RPMI7951 (cell line): ENCODE measurements at places on chromosomes 11 and 22.

DNA sequence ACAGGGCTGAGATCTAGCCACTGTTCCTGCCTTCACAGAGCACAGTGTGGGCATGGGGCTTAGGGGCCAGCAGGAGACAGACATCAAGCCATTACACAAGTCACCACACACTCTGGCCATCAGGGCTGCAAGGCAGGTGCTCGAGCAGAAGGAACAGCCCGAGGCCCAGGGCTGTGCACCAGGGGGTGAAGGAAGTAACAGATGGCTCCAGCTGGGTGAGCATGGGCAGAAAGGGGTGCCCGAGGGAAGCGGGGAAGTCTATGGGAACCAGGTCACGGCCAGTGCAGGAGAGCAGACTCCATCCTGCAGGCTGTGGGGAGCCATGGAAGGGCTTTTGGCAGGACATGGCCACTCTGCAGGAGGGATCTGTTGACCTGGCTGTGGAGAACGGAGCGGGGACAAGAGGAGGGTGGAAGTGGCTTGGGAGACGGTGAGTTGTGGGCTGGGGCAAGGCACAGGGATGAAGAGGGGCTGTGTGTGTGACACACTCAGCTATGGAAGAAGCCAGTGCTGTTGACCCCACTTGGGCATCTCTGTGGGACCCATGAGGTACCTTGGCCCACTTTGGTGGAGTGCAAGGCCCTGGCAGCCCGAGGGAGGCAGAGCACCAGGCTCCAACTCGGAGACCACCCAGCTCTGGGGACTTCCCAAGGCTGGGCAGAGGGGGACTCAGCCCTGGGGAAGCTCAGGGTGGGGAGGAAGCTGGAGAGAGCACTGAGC lies 3.6 kb downstream of the C11orf68 start:
- peak; percentile 95 for DNase-seq

- no peak for DNase-seq
Measured at GRCh38 chr11:1834062-1834610, 654 bp upstream of the SYT8 start.

DNA sequence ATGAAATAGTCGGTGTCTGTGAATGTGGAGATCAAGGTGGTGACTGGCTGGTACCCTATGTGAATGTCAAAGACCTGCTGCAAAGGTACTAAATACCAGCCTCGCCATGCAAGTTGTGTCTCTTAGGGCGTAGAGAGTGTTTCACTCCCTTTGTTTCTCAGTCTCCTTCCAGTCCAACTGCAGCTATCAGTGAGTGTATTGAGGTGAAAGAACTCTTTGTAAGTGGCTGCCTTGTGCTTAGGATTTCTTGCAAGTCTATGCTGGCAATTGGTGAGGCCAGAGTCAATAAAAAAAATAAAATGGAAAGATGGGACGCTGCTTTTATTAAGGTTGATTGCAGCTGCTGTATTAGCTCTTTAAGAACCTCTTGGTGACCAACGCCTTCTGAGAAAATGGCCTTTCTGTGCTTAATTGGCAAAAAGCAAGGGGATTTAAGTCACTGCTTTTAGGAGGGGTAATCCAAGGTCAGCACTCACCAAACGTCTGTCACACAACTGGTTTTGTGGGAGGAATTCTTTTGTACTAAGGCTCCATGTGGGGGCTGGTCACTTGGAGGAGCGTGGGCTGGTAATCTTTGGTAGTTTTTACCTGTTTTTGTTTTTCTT lies 95.1 kb downstream of the PARVA start:
- DNase-seq: no peak

- peak; percentile 33 for DNase-seq
Measured at GRCh38 chr22:38088629-38089473, 4.9 kb upstream of the SLC16A8 start.

GRCh38 chr11:9573052-9573774 lies at the start of gene WEE1:
Gene WEE1, plus strand, starts transcription at chr11:9573670. Its CDS starts 264 bp downstream, at chr11:9573934.
- DNase-seq: peak; percentile 97

- DNase-seq: no peak
Measured at GRCh38 chr11:20034941-20035340, 125.3 kb downstream of the DBX1 start.

DNA sequence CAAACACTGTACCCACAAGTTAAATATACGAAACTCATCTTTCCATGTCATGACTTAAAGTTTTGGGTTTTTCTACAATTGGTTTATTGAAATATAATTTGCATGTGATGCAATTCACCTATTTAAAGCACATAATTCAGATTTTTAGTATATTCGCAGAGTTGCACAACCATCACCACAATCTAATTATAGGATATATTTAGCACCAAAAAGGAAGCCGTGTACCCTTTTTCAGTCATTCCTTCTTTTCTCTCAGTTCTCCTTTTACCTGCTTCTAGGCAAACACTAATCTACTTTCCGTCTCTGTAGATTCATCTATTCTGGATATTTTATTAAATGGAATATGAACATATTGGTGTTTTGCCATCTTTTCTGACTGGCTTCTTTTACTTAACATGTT lies 1458.1 kb upstream of the TENM4 start:
- no peak for DNase-seq

- DNase-seq: no peak
Measured at GRCh38 chr11:79392161-79392560, 48.7 kb downstream of the TENM4 start.

GRCh38 chr11:22037505-22037904 lies 155.4 kb upstream of the ANO5 start:
- no peak for DNase-seq

- peak; percentile 1 for DNase-seq
Measured at GRCh38 chr11:104705490-104706190, 192.6 kb downstream of the CASP12 start.
